NCI-H2171 (cell line): ENCODE measurements at places on chromosomes 6 and 20.

DNA sequence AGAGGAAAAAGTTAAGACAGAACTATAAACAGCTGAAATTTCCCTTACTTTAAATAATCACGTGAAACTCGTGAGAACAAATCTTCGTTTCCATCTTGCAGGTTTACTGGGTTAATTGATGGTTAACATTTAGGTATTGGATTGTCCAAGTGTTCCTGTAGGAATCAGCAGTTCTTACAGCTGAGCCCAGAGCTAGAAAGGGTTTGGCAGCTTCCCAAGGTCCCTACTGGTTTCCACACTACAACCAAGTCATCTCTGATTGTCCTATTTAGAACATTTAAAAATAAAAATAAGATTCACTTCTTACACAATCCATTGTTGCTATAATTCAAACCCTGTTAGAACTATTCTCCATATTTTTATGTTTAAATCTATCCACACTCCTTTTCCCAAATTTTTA is 15.8 kb downstream of the MPC1 start:
- no peak for DNase-seq

DNA sequence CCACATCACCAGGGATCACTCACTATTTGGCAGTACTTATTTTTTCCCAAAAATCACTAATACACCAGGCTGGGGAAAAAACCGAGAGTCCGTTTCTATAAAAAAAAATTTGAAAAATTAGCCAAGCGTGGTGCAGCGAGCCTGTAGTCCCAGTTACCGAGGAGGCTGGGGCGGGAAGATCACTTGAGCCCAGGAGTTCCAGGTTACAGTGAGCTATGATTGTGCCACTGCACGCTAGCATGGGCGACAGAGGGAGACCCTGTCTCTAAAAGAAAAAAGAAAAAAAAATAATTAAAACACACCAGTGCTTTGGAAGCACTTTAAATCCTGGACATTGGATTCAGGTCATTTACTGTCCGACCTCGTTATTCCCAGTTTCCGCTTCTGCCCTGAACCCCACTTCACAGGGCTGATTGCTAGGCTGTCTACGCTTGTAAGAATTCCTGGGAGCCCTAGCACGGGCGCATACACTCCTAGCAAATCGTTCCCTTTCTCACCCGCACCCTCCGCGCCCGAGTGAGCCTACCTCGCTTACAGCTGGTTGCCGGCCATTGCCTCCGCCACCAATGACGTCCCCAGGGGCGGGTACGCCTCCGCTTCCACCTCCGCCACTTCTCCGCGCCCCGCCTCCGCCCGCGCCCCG is at the start of gene TPMT:
Gene TPMT, minus strand, starts transcription at position 571 of the 643 bp plus-strand sequence. CDS start 5,950 bp downstream, outside the sequence.
- no peak for DNase-seq

GRCh38 chr6:2914318-2914660 is 11.2 kb upstream of the SERPINB9 start:
- no peak for DNase-seq

DNA sequence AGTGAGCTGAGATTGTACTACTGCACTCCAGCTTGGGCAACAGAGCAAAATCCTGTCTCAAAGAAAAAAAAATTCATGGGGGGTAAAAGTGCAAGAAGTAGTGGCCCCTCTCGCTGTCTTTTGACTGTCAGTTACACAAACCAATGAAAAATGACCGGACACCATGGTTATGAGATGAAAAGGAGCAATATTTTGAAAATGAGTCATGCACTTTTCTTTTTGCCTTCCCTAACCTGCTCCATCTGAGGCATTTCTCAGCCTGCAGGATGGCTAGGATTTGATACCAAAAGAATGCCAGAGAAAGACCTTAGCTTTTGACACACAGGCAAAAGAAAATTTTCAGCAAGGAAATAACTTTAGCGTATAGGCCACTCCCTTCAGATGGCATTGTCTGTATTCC is 181.7 kb upstream of the ARID1B start:
- DNase-seq: no peak
